ENCODE measurements at places on chromosomes 11 and 22. TPM values are rescaled to one million over a fixed set of nuclear protein-coding genes. Genes with fewer than 3 reads are reported as not detected.

The GRAMD1B gene
- 5.7 TPM for total RNA-seq

The IL18BP gene
- 7.3 TPM for total RNA-seq

The GVQW3 gene
- 1.8 TPM for total RNA-seq

The ARCN1 gene
- total RNA-seq: 107 TPM

The MUC6 gene
- total RNA-seq: not detected

The FAM227A gene
- 0.24 TPM for total RNA-seq

The MUC5AC gene
- not detected for total RNA-seq

The KRTAP5-8 gene
- not detected for total RNA-seq

The CRYBB2 gene
- not detected for total RNA-seq

The BTBD18 gene
- not detected for total RNA-seq

The ZNF70 gene
- 3.5 TPM for total RNA-seq

The OR51Q1 gene
- total RNA-seq: not detected

The OR5B3 gene
- total RNA-seq: not detected

The LRRC32 gene
- 43.8 TPM for total RNA-seq

The CD3G gene
- 2.1 TPM for total RNA-seq

The OR2AG1 gene
- total RNA-seq: not detected

The PGA3 gene
- total RNA-seq: 4.9 TPM

The CCDC89 gene
- 0.60 TPM for total RNA-seq

The SLC35E4 gene
- 6.2 TPM for total RNA-seq

The DERL3 gene
- total RNA-seq: 0.47 TPM

The RIN1 gene
- total RNA-seq: 34.6 TPM

The NECTIN1 gene
- 4.3 TPM for total RNA-seq

The YAP1 gene
- total RNA-seq: 129 TPM
